ENCODE measurements at places on chromosomes 12 and 14. TPM values are rescaled to one million over a fixed set of nuclear protein-coding genes. Genes with fewer than 3 reads are reported as not detected.

The KIF21A gene
- 22.3 TPM for total RNA-seq

The KRT77 gene
- total RNA-seq: not detected

The MSI1 gene
- total RNA-seq: not detected

The EML5 gene
- under 0.01 TPM for total RNA-seq

The MANSC4 gene
- total RNA-seq: not detected

The ARHGEF25 gene
- 27.1 TPM for total RNA-seq

The HOXC5 gene
- under 0.01 TPM for total RNA-seq

The EFS gene
- 4.6 TPM for total RNA-seq

The RGS6 gene
- total RNA-seq: not detected

The VRTN gene
- total RNA-seq: not detected

The JAG2 gene
- total RNA-seq: 0.58 TPM

The MYO1H gene
- total RNA-seq: not detected

The ANO2 gene
- total RNA-seq: 0.19 TPM

The PAPOLA gene
- 76.1 TPM for total RNA-seq

The CLEC4D gene
- total RNA-seq: not detected

The TSHR gene
- total RNA-seq: not detected

The DPF3 gene
- total RNA-seq: 6.1 TPM

The LTB4R gene
- 1.5 TPM for total RNA-seq

The TAS2R19 gene
- 7.3 TPM for total RNA-seq

The TAS2R14 gene
- 3.7 TPM for total RNA-seq

The AICDA gene
- total RNA-seq: not detected

The FNTB gene
- total RNA-seq: 15.1 TPM

The FAM181A gene
- not detected for total RNA-seq

The KCNH3 gene
- under 0.01 TPM for total RNA-seq

The IL26 gene
- under 0.01 TPM for total RNA-seq

The KRT86 gene
- total RNA-seq: 0.19 TPM

The RNU6-7 gene
- not detected for total RNA-seq

The RND1 gene
- 0.28 TPM for total RNA-seq

The OR6C74 gene
- under 0.01 TPM for total RNA-seq

The CAPZA3 gene
- total RNA-seq: not detected

The MSRB3 gene
- 44.5 TPM for total RNA-seq

The CLIP1 gene
- 65.1 TPM for total RNA-seq

The RNASE3 gene
- total RNA-seq: not detected

The AVPR1A gene
- 0.56 TPM for total RNA-seq

The KLHL33 gene
- 0.28 TPM for total RNA-seq

The PMCH gene
- not detected for total RNA-seq

The ESRRB gene
- total RNA-seq: not detected

The ASIC1 gene
- 0.85 TPM for total RNA-seq

The TCP11L2 gene
- 45.4 TPM for total RNA-seq

The KERA gene
- not detected for total RNA-seq

The SDS gene
- not detected for total RNA-seq

The TMEM121 gene
- 12.7 TPM for total RNA-seq

The EIF2B1 gene
- total RNA-seq: 74.4 TPM

The KRT75 gene
- not detected for total RNA-seq

The SERPINA10 gene
- total RNA-seq: under 0.01 TPM

The GLS2 gene
- under 0.01 TPM for total RNA-seq

The KCNC2 gene
- total RNA-seq: not detected

The CNTN1 gene
- 1.7 TPM for total RNA-seq

The CCDC196 gene
- total RNA-seq: not detected
